Islet precursor cell (in vitro differentiated cells): ENCODE measurements at places on chromosomes 3 and 15.

GRCh38 chr3:43691120-43691995, 620 bp downstream of the ABHD5 start:
- DNase-seq: peak; percentile 92

DNA sequence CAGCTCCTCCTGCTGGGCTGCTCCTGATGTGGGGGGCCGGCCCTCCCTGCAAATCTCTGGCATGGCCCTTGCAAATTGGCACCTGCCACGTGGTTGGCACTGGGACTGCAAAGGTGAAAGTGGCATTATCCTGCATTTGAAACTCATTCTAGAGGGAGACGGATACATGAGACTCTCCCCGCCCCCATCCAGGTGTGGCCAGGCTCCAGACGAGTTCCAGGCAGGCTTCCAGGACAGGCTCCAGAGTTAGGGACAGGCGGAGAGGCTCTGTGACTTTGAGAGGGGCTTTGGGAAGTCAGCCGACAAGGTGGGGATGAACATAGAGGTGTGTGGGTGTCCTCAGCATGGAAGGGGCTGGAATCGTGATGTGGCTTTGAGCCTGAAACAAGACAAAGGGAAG, 178.5 kb downstream of the APBA2 start:
- peak; percentile 48 for DNase-seq

DNA sequence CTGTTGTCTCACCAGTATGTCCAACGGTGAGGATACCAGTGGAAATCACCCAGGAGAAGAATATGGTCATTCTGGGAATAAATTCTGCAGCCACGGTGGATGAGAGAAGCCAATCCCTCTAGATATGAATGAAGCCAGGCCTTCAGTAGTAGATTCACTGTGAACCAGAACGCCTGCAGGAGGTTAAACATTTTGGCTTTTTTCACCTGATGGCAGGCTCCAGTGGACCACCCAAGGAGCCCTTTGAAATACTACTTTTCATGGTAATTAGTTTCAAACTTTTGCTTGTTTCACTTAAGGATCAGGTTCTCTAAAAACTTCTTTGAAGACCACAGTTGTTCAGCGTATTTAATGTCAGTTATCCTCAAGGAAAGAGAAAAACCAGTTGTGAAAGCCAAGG, 353.4 kb downstream of the RORA start:
- no peak for DNase-seq

DNA sequence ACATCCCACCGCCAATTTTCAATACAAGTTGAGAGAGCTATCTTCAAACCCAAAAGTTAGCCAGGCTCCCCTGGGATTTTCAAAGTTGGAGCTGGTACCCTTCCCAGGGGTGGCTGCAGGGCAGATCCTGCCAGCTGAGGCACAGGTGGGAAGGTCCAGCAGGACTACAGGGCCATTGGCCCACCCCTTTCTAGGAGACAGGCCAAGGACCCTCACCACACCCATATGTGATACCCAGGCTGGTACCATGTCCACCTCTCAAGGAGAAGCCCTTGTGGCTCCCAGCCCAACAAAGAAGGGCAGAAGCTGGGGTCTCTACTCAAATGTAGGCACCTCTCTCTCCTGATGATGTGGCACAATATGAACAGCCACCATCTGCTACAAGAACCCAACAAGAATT, 8.0 kb downstream of the POC1A start:
- DNase-seq: no peak

GRCh38 chr15:82135638-82136037, 89.8 kb upstream of the MEX3B start:
- DNase-seq: no peak

DNA sequence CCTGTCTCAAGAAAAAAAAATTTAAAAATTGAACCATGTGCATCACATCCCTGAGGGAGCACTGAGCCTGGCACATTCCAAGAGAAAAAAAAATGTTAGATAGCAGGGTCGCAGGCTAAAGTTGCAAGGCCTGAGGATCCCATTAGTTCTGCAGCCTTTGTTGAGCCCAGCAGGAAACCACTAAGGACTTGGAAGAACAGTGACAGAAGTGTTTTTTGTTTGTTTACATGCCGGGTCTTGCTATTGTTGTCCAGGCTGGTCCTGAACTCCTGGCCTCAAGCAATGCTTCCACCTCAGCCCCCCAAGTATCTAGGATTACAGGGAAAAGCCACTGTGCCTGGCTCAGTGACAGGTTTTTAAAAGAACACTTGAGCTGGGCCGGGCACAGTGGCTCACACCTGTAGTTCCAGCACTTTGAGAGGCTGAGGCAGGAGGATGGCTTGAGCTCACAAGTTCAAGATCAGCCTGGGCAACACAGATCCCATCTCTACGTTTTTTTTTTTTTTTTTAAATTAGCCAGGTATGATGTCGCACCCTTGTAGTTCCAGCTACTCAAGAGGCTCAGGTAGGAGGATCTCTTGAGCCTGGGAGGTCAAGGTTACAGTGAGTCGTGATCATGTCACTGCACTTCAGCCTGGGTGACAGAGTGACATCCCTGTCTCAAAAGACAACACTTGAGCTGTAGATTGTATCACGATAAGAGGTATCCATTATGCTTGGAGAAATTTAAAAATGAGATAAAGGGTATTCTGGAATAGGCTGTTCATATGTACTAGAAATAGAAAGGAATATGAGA, 15.2 kb downstream of the CHAC1 start:
- DNase-seq: no peak

DNA sequence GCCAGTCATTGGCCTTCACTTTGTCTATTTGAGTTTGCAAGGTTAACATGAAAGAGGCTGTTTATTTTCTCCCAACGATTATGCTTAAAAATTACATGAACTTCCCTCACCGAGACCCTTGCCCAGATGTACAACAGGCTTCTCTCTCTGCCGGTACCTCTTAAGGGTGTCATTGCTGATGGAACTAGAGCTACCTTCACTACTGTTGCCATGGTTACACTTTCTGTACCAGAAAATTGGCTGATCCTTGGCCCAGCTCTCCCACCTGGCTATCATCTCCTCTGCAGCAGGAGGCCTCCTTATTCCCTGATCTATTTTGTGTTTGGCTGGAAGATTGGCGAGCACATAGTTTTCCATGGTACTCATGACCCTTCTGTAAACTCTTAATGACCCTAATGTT, 24.0 kb upstream of the LIPC start:
- DNase-seq: no peak

- no peak for DNase-seq
Measured at GRCh38 chr3:4831580-4831950, 147.7 kb upstream of the BHLHE40 start.
